ENCODE measurements at places on chromosomes 1 and 21.
A peak's percentile ranks its signal among the peaks of the same experiment; 100 is the strongest.

DNA sequence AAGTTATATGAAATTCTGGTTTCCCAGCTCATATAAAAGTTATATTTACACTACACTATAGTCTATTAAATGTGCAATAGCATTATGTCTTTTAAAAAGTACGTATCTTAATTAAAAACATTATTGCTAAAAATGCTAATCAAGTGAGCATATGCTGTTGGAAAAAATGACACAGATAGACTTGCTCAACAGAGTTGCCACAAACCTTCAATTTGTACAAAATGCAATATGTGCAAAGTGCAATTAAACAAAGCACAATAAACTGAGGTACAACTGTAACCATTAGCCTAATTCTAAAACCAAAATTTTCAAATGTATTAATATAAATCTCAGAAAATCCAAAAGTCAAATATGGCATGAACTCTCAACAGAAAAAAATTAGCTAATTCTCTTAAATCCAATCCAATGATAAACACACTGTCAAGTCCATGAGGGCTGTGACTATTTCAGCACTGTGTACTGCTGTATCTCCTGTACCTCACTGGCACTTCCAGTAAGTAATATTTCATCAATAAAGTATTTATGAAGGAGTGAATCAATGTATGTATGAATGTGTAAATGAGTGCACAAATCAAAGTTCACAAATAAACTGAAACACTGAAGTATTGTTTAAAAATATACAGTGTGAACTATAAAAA, 116.3 kb downstream of the AKT3 start:
- no peak for DNase-seq

- DNase-seq, result no peak
These were observed 81.8 kb upstream of the SLC44A3 start for GRCh38 chr1:94738371-94738770.

DNA sequence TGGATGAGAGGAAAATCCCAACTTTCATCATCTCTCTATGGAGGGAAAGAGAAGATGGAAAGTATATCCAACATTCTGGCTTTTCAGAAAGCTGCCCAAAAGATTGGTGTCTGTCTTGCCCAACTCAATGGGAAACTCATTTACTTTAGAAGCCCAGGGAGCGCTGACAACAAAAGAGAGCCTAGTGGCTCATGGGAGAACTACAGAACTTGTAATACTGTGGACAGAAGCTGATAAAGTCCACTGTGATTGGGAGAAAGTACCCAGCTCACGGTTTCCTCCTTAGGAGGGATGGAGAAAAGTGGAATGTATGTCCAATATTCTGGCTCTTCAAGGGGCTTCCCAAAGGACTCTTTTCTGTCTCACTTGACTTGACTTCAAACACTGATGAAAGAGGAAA, 66.0 kb downstream of the RGS21 start:
- DNase-seq, result no peak

GRCh38 chr1:53467391-53467790, 8.2 kb downstream of the DMRTB1 start:
- DNase-seq, result no peak

GRCh38 chr1:31111290-31111951, 45.9 kb upstream of the PUM1 start:
- DNase-seq, result no peak

- DNase-seq, result no peak
These were observed 156.9 kb upstream of the NBPF11 start for GRCh38 chr1:148308832-148309458.

GRCh38 chr1:171744986-171745385, 3.1 kb upstream of the VAMP4 start:
- no peak for DNase-seq

- no peak for DNase-seq
These were observed 149.4 kb downstream of the RERE start for GRCh38 chr1:8667869-8668594.

GRCh38 chr1:45032837-45033236, 20.8 kb downstream of the UROD start:
- DNase-seq, result no peak

- DNase-seq, result peak; percentile 39
These were observed 252.4 kb downstream of the TOMM20 start for GRCh38 chr1:234875953-234876855.

DNA sequence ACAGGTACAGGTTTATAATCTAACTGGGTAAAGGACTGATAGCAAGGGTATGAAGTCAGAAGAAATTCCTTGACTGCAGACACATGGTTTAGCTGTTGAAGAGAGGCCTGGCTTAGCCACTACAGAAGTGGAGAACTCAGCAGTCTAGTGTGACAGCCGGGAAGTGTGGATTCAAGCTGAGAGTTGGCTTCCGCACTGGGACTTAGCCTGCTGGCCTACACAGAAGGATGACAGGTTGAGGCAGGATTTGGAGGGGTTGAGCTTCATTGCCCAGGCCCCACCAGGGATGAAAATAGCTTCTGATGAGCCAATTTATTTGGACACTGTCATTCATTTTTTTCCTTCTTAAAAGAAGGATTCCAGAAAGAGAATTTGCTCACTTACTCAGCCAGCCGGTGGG, 284.4 kb downstream of the PCP4 start:
- no peak for DNase-seq

DNA sequence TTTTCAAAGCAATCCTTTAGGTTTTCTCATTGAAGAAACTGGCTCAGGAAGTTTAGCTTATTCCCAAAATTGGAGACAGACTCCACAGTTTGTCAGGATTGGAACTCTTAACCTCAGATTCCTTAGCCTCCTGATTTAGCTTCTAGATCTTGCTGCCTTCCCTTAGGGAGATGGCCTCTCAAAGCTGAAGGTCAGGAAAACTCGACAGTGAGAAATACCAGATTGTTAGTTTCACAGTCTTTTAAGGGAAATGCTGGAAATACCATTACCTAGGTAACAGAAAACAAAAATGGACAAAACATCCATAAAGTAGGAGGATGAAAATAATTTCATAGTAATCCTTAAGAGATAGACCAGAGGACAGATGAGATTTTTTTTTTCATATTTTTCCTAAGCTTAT, 7.8 kb downstream of the RASAL2 start:
- no peak for DNase-seq

- DNase-seq, result no peak
These were observed 35.4 kb upstream of the USP24 start for GRCh38 chr1:55250399-55251075.

DNA sequence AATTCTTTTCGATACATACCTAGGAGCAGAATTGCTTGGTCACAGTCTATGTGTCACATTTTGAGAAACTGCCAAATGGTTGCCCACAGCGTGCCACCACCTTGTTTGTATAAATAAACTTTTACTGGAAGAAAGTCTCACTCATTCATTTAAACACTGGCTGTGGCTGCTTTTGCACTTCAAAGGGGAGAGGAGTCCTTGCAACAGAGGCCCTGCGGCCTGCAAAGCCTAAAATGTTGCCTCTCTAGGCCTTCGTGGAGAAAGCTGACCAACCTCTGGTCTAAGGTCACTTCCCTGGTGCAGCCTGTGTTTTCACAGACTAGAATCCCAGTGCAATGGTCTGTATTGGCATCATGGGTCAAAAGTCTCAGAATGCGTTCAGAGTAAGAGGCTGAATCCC, 8.3 kb downstream of the RIPK4 start:
- no peak for DNase-seq

DNA sequence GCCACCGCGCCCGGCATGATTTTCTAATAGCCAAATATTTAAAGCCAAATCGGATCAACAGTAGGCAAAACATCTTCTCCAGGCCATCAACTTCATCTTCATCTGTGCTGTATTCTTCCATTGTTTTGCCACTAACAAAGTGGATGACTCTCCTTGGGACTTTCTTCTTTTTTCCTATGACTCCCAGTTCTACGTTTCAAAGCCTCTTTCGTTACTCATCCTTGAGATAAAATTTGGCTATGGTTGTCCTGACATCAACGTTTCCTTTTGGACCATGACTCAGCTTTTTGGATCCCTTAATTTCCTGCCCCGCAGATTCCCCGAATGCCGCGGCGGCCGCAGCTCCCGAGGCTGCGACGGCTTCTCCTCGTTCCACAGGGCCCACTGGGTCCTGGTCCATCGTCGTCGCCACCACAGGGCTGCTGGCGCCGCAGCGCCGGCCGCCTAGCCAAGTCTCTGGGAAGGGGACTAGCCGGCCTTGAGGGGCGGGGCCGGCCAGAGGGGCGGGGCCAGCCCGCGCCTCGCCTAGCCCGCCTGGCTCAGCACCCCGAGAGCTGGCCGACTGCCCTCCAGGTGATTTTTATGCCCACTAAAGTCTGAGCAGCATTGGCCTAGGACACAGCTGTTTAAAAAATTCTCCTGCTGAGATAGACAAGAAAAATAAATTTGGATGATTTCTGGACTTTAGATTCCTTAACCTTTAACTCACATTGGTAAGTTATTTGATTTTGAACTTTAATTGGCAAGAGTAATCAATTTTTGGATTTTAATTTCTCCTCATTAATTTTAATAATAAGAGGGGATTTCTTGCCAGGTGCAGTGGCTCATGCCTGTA, 93.9 kb downstream of the ADCY10 start:
- DNase-seq, result no peak

- DNase-seq, result no peak
These were observed 1.7 kb upstream of the SUMO3 start for GRCh38 chr21:44819283-44820243.

- no peak for DNase-seq
These were observed 6.2 kb upstream of the KCNK2 start for GRCh38 chr1:215076322-215076721.

GRCh38 chr1:5796028-5796427, 196.2 kb downstream of the NPHP4 start:
- no peak for DNase-seq

- no peak for DNase-seq
These were observed 52.8 kb downstream of the TOMM20 start for GRCh38 chr1:235075777-235076308.

GRCh38 chr1:161089251-161089924, at the start of gene NECTIN4:
Gene NECTIN4, minus strand, starts transcription at chr1:161089558. Its CDS starts 262 bp downstream, at chr1:161089296.
- DNase-seq, result no peak

DNA sequence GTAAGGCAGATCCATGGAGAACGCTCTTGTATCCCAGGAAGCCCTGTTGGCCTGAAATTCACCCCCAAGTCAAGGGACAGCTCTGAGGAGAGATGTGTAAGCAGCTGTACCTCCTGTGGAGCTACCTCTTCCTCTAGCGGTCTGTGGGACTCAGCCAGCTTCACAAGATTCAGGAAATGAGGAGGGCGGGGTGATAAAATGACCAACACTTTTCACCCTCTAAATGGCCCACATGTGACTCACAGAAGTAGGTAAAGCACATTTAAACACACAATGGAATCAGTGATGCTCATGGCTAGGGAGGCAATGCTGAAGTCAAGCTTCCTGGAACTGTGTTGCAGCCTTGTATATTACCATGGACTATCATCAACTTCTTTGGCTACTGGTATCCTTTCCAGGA, at the start of gene SH2D1B:
TSS of gene SH2D1B (minus strand) at position 135 of the 400 bp plus-strand sequence. CDS start at position 15, 120 bp downstream.
- no peak for DNase-seq

DNA sequence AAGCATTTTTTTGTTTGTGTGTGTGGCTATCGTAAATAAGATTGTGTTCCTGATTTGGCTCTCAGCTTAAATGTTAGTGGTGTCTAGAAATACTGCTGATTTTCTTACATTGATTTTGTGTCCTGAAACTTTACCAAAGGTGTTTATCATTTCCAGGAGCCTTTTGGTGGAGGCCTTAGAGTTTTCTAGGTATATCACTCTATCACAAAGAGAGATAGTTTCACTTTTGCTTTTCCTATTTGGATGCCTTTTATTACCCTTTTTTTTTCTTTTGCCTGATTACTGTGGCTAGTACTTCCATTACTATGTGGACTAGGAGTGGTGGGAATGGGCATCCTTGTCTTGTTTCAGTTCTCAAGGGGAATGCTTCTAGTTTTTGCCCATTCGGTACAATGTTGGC, 109.6 kb downstream of the S1PR1 start:
- no peak for DNase-seq

DNA sequence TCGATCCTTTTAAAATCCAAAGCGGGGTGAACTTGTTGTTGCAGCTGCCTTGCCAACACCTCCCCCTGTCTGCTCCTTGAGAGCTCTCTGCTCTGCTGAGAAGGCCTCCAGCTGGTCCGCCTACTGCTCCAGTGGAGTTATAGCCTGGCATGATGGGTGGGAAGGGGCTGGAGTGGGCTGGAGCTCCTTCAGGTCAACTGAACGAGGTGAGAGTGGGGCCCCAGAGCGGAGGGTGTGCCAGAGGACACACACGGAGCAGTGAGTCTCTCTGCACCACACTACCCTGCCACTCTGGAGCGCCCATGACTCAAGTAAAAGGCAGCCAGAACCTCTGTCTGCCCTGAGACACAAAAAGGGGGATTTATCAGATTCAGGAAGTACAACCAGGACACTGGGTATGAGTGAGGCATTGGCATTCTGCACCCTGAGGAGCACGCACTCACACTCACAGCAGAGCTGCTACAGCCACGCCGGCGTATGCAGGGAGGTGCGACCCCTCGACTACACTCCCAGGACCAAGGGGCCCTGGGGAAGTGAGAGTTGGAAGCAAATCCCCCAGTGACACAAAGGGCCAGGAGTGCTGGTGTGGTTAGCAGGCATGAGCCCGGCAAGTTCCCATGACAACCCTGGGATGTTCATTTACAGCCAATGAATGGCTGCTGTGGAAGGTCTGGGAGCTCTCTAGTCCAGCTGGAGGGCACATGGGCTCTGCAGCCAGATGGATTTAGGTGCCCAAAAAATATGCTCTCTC, 28.0 kb upstream of the EVA1B start:
- no peak for DNase-seq

DNA sequence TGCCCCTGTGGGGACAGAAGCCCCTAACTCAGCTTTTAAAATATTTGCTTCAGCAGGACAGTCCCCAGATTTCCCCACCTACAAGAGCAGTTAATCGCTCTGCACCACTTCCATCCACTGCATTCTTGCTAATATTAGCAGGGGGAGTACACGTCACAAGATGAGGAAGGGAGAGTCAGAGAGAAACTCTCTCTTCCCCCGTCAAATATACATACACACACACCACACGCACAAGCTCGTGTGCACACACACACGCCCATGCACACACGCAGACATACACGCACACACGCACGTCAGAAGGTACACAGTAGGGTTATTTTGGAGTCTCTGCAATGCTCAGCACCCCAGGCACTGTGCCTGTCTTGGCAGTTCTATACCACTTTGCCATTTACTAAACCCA, 2.1 kb downstream of the CLCA1 start:
- no peak for DNase-seq

DNA sequence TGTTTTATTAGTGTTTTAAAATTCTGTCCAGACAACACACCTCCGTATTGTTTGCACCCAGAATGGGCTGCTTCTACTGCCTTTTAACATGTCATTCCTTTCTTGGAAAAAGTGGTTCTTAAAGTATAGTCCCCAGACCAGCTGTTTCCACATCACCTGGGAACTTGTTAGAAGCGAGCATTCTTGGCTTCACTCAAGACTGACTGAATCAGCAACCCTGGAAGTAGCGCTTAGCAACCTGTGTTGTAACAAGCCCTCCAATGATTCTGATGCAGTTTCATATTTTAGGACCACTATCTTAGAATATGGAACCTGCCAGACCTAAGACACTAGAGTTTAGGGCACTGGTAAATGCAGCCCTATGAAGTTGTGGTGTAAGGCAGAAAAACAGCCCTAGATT, 6.0 kb upstream of the PPIE start:
- no peak for DNase-seq

DNA sequence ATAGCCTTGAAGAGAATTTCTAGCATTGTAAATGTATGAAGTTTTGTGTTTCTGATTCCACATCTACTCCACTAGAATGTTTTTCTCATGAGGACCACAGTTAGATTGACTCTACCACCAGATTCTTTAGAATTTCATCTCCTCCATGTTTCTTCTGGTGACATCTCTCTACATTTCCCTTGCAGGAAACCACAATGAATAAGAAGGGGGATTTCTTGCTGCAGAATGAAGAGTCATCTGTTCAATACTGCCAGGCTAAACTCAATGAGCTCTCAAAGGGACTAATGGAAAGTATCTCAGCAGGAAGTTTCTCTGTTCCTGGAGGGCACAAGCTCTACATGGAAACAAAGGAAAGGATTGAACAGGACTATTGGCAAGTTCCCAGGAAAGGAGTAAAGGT, 18.6 kb downstream of the GBP6 start:
- no peak for DNase-seq
